ENCODE measurements at places on chromosomes 3 and 15.

DNA sequence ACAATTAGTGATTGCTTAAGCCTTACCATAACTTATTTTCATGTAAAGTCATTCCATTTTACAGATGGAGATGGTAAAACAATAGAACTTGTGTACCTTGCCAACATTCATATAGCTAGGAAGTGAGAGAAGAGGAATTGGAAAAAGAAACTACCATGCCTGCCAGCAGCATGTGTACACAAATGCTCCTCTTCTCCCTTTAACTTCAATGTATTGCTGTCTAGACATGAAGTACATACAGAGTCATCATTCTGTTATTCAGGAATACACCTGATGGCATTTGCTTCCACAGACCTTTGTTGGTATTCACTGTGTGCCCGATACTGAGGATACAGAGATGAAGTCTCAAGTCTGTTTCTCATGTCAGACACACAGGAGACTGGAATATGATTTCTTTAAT, 7.1 kb upstream of the TMEM207 start:
- DNase-seq, result no peak

DNA sequence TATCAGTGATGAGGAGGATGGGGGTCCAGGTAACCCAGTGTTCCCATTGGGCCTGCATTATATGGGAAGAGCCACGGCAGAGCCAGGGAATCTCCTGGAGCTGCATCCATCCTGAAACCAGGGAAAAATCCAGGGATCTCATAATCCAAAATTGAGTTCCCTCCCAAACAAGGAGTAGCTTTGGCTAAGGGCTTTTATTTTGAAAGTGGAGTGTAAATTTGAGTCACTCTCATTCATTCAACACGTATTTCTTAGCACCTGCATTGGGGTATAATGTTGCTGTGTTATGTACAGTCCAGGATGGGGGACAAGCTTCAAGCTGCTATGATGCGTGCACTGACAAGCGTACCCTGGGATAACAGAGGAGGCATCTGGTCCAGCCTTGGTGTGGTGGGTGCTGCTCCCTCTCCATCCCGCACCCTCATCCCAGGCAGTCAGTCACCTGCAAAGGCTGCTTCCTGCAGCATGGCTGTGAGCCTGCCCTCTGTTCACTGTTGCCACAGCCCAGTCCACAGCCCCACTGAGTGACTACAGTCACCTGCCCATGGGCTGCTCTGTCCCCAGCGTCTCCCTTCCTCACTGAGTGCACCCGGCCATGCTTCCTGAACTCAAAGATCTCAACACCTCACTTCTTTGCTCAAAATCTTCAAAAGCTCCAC, 135.6 kb downstream of the OPA1 start:
- DNase-seq, result no peak

DNA sequence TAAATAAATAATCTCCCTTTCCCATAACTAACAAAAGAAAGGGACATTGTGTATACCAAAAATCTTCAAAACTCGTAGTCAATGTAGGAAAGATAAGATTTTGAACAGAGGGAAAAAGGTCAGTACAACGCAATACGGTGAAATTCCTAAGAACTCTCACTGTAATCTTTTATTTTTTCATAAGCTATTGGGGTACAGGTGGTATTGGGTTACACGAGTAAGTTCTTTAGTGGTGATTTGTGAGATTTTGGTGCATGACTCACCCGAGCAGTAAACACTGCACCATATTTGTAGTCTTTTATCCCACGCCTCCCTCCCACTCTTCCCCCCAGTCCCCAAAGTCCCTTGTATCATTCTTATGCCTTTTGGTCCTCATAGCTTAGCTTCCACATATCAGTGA, 718.0 kb downstream of the TBL1XR1 start:
- no peak for DNase-seq

- DNase-seq, result no peak
These were observed 990 bp downstream of the MYNN start for GRCh38 chr3:169774186-169774585.

- DNase-seq, result no peak
These were observed 372.8 kb upstream of the CBLB start for GRCh38 chr3:106241593-106241992.

GRCh38 chr3:73580343-73580742, 44.4 kb downstream of the PDZRN3 start:
- no peak for DNase-seq

DNA sequence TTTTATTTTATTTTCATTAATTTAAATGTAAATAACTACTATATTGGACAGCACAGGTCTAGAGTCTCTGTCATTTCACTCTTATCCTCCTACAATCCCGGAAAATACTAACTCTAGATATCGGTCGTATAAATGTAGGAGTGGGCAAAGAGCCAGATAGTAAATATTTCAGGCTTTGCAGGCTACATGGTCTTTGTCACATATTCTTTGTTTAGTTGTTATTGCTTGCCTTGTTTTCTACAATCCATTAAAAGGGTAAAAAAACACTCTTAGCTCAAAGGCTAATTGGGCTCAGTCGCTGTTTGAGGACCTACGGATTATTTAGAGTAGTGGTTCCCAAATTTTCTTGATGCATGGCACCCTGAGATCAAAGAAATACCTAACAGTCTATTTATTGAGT, 1.7 kb downstream of the KNL1 start:
- no peak for DNase-seq

DNA sequence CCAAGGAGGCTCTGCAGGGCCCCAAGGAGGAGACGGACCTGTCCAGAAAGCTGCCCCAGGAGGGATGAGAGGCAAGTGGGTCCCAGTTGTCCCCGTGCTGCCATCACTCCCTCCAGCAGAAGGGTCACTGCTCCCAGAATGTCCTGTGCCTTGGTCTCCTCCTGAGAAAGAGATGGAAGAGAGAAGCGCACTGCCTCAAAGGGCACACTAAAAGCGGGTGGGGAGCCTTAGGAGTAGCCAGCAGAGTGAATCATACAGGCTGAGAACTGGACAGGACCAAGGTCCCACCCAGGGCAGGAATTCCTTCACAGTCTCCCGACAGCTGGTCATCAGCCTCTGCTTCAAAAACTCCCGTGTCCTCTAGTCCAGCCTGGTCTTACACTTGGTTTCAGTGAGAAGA, 4.6 kb downstream of the THPO start:
- DNase-seq, result no peak

GRCh38 chr3:23837691-23838090, 31.9 kb downstream of the UBE2E1 start:
- no peak for DNase-seq

DNA sequence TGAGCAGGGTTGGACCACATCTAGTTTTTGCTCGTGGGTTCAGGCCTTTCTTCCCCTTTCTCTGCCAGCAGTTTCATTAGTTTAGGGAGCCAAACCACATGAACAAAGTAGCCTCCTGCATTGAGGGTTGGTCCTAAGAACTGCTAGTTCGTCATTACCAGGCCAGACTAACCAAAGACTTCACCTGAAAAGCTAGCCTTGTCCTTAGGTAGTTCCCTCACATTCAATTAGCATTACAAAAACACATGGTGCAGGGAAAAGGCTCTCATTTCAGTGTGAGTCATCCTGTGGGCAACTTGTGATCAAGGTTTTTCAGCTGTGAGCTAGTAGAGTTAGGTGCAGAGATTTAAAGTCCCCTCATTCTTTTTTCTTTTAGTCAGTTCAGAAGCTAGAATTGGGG, 279.3 kb upstream of the CTNNB1 start:
- DNase-seq, result no peak

DNA sequence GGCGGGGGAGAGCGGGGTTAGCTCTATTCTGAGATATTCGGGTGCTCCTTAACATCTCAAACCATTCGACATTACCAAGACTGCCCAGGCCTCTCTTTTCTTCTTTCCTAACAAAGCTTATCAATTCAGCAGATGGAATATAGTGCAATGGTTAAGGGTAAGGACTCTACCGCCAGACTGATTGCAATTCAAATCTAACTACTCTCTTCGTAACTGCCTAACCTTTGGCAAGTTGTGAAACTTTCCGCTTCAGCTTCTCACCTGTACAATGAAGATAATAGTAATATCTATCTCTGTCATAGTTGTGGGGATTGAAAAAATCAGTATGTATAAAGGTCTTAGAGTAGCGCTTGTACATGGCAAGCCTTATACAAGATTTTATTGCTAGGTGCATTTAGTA, 972 bp downstream of the UBA5 start:
- DNase-seq, result no peak

- no peak for DNase-seq
These were observed 583 bp upstream of the RBSN start for GRCh38 chr3:15099364-15100098.

DNA sequence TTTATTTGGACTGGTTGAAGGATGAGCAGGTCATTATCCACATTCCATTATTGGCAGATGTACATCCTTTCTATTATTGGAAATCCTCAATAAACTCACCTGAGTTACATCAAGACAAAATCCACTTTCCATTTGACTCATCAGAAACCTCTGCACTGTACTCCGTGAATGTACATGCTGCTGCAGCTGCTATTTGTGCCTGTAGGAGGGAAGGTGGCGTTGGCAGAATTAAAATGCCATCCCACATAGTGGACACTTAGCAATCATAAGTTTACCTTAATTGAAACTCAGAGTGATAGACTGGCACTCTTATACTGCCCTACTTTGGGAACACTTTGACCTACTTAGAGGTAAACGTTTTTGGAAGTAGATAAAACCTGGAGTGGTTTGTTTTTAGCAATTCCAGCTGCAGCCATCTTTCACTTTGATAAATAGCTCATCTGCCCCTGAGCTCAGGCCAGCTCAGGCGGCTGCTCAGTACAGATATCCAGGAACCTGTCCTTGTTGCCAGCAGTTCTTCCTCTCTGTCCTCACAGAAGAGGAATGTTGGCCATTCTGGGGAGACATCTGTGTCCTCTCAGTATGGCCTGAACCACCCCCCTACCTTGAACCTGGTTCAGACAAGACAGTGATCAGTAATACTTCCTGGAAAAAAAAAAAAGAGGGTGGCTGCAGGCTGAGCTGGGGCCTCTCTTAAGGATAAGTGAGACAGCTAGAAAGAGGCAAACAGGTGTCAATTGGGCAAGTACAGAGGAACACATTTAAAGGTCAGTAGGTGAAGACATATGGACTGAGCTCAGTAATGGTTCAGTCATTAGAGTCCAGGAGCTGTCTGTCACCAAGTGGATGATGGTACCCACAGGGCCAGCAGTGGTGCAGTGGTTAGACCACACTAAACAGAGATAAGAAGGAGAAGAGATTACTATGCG, 153.4 kb upstream of the UMPS start:
- DNase-seq, result no peak

GRCh38 chr15:40456299-40456712, 14.5 kb upstream of the CHST14 start:
- DNase-seq, result no peak

GRCh38 chr3:10377148-10377725, 56.3 kb upstream of the SEC13 start:
- no peak for DNase-seq

DNA sequence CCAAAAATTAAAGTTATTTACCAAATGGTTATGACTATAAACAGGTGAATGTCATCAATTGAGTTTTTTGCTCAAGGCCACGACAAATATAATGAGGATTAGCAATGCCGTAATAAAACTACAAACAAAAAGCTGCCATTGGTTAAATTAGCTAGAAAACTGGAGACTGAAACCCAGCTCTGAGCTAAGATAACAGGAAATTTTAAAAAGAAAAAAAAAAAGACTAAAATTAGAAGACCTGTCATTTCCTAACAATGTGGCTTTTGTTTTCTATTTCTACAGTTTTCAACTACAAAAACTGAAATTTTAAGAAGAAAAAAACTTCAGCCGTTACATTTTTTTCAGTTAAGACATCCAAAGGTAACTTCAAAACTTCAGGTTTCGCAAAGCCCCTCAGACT, 9.7 kb downstream of the SLC12A6 start:
- no peak for DNase-seq

DNA sequence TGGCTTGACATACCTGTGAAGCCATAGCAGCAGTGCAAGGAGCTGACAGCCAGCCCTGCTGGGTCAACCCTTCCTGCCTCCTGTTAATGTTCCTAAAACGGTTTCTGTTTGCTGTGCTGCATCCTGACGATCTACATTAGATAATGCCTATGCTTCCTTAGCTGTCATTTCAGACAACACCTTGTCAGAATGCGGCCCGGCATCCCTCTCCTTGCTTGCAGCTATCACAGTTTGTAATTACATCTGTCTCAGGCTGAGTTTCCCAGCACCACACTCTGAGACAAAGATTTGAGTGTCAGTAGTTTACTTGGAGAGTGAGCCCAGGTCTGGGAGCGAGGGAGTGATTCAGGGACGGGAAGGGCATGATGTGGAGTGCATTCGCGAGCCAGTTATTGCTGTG, 9.0 kb downstream of the TRH start:
- no peak for DNase-seq

DNA sequence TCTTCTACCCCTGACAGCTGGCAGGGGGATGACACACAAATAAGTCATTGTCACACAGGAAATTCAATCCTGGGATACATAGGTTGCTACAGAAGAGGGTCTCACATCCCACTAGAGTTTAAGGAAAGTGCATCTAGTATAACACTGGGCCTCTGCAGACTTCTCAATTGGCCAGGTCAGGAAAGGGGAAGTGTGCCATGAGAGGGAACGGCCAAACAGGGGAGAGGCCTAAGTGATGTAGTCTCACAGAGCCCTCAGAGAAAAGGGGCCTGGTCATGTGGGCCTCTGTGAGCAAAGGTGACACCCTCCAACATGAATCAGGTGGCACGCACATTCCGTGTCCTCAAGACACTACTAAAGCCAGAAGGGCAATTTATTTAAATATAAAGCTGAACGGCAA, 11.2 kb downstream of the ZXDC start:
- DNase-seq, result no peak

DNA sequence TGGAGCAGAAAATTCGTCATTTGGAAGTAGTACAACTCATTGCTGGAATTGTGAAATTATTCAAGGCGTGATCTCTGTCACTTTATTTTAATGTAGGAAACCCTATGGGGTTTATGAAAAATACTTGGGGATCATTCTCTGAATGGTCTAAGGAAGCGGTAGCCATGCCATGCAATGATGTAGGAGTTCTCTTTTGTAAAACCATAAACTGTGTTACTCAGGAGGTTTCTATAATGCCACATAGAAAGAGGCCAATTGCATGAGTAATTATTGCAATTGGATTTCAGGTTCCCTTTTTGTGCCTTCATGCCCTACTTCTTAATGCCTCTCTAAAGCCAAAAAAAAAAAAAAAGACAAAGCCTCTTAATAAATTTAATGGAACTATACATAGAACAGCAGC, 5.5 kb upstream of the TIMMDC1 start:
- DNase-seq, result no peak

DNA sequence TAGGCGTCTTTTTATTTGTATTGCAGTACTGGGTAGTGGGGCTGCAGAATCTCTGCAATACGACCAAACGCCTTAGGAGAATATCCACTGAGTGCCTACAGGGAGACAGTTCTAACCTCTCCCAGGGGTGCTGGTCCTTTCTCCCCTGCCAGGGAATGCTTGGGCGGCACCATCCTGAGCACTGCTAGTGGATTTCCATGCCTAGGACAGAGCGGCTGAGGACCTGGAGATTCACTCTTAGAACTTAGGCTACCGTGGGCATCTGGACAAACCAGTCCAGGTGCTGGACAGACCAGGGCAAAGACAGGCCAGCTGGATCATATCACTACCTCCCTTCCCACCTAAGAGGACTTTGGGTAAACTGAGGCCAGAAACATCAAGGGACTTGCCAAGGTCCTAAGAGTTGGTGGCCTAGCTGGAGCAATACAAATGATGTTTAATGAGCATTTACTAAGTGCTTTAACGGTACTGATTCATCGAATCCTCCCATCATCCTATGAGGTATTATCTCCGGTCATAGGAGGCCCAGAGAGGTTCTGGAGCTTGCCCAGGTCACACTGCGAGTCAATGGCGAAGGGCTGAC, 902 bp downstream of the TMEM44 start:
- no peak for DNase-seq

- no peak for DNase-seq
These were observed 17.8 kb downstream of the CRTC3 start for GRCh38 chr15:90547540-90547939.

- no peak for DNase-seq
These were observed 215.6 kb downstream of the CBLB start for GRCh38 chr3:105653166-105653565.
